ENCODE measurements at places on chromosomes 5 and 9.

- no peak for DNase-seq
These were observed 64.6 kb downstream of the NEURL1B start for GRCh38 chr5:172705576-172706084.

- no peak for DNase-seq
These were observed 44.4 kb downstream of the SLC12A7 start for GRCh38 chr5:1067141-1068121.

GRCh38 chr5:146365618-146366017 lies 27.0 kb downstream of the POU4F3 start:
- DNase-seq, result no peak

- DNase-seq, result no peak
These were observed 214.6 kb upstream of the C9orf72 start for GRCh38 chr9:27787891-27788290.

- DNase-seq, result no peak
These were observed 545.8 kb upstream of the CDH10 start for GRCh38 chr5:25190521-25191000.

DNA sequence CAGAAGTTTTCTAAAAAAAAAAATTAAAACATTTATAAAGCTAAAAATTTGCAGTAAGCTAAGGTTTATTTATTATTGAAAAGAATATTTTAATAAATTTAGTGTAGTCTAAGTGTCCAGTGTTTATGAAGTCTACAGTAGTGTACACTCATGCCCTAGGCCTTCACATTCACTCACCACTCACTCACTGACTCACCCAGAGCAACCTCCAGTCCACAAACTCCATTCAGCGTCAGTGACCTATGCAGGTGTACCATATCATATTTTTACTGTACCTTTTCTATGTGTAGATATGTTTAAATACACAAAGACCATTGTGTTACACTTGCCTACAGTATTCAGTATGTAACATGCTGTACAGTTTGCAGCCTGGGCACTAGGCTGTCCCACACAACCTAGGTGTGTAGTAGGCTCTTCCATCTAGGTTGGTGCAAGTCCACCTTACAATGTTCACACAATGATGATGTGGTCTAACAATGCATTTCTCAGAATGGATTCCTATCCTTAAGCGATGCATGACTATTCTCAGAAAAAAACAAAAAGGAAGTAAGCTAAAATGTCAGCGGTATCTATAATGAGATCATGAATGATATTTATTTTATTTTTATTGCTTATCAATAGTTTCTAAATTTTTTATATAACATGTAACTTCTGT lies 336.7 kb downstream of the AGTPBP1 start:
- no peak for DNase-seq

GRCh38 chr9:69297300-69297980 lies 27.6 kb upstream of the ENTREP1 start:
- DNase-seq, result no peak

DNA sequence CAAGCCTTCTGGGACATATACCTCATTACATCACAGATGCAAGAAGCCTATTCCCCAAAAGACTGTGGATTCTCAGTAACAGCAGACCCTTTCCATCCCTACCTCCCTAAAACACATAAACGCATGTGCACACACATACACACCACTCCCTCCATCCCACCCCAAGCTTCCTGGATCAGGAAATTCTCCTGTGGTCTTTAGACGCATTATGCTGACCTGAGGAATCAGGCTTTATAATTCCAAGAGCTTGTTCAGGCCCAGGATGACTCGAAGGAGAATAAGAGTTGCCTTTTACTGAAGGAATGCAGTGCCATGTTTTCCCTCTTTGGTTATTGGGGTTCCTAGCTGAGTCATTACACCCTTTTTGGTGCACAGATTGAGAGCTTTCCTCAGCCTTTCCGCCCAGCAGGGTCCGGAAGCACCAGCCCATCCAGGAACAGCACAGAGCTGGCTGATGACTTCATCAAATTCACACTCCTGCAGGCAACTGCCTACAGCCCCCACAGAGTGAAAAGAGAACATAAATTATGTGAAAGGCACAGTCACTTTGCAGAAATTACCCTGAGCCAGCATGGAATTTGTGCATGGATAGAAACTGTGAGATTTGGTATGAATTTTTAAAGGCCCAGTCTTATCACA lies 385.0 kb upstream of the TRPC7 start:
- no peak for DNase-seq

DNA sequence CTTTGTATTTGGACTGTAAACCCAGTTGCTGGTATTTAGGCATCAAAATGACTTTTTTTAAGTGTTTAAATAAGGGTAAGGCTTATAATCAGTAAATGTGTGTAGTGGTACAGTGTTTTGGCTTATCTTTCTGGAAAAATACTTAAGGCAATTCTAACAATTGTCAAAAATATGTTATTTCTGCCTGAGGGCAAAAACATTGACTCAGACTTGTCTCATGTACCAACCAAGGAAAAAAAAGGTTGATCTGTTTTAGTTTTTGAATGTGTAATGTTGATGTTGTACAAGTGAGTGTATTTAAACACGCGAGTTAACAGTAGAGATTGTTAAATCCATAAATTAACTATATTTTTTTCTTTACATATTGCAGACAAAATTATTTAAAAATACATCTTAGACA lies 277.8 kb upstream of the TYRP1 start:
- no peak for DNase-seq

DNA sequence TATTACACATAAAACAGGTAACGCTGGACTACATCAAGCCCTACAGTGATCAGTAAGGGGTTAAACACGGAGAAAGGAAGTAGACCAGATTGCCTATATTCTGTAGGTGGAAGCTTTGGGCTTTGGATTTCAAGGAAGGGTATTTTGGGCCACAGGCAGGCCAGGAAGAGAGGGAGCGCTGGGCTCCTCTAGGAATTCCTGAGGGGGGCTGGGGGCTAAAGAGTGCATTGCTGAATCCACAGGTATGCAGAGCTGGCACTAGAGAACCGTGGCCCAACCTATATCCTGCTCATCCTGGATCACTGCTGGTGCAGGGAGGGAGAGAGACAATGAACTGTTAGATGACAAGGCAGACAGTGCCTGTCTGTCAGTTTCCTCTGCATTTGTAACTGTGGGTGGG lies 367.1 kb downstream of the CSNK1G3 start:
- DNase-seq, result no peak

- DNase-seq, result no peak
These were observed 70.4 kb upstream of the FCN1 start for GRCh38 chr9:134987906-134988700.

- DNase-seq, result no peak
These were observed 170.4 kb downstream of the SYK start for GRCh38 chr9:90972057-90972456.

DNA sequence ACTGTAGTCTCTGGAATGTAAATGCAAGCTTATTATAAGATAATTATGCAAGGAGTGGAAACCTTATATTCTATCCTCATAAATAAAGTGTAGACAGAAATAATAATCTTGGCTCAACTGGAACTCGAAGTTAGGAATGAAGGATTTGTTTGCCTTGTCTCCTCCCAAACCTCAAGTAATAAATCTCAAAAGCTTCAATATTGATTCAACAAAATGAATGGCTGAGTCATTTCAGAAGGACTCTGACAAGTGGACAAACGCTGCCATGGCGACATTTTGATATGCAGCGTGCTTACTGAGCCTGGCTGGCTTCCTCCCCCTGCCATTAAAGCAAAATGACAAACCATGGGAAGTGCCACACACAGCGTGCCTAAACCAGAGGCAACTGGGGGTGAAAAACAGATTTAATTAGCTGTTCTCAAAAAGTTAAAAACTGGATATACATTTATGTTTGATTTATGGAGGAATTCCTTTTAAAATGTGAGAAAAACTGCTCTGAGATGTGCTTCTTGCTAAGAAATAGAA lies 10.5 kb upstream of the ADGRV1 start:
- DNase-seq, result no peak

DNA sequence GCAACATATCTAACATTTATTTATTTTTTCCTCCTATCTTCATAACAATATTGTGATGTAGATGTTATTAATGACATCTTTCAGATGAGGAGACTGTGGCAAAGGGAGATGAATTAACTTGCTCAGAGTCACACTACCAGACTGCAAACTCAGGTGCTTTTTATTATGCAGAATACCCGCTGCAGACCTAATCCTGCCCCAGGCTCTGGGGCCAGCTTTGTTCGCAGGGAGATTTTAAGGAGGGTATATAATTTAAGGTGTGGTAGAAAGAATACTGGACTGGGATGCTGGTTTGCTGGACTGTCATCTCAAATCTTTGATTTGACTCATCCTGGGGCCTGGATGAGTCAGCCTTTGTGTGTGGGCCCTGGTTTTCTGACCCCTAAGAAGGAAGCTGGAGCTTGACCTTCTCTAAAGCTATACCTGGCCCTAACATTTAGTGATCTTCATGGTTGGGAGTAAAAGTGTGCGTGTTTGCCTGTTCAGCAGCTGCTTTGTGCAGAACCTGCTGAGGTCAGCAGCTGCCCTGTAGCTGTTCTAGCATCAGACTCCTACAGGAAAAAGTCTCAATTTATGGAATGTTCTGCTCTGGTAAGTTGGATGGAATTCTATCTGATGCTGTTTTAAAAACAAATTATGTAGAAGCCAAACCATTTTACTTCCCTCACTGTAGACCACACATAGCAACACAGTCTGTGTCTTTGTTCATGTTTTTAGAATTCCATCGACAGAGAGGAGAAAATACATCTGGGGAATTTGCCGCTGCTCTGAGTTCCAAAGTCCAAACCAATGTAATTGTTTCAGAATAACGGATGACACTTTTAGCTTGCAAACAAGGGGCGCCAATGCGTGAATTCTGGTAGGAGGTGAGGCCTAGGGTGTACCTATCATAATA lies 4.5 kb downstream of the SLC36A1 start:
- no peak for DNase-seq

GRCh38 chr9:89839449-89839848 lies 234.6 kb downstream of the GADD45G start:
- no peak for DNase-seq

DNA sequence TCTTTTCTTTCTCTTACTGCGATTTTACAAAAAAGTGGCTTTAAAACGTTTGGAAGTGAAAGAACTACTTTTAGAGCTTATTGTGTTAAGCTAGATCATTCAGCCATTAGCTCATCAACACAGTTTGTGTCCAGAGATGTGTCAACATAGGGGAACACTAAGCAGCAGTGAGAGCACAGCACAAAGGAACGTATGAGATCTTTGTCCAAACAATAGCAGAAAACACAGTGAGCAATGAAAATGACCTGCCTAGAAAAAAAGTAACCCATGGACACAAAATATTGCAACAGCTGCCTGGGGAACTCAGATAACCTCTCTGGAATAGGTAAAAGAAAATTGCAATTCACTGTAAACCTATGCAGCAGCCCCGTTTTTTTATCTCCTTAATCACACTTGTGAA lies 372.5 kb downstream of the ARHGEF28 start:
- DNase-seq, result no peak

DNA sequence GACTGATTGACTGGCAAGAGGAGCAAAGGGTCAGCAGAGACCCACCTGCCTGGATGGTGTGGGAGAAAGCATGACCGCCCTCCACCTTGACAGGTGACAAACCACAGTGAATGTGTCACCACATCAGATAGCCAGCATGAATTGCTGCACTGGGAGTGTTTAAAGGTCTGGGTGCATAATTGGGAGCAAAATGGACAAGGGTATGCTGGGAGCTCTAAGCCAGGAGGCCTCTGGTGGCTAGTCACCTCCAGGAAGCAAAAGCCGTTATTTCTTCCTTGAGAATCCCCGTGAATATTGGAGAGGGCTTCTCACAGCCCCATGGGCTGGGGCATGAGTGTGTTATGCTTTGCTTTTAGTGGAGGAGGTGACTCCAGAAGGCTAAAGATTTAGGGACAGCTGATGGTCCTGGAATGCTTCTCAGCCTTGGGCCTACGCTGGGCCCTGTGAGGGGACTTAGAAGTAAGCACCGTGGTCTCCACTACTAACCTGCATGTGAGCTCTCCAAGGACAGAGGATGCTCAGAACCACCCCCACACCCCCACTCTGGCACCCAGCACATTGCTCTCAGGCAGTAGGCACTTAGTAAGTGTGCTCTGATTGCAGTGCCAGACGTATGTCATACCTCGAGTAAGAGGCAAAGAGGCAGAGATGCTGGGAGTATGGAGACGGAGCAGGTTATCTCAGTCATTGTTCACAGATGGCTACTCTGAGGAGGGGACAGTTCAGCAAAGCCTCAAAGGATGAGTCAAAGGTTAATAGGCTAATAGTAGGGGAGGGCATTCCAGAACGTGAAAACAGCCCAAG lies 9.1 kb upstream of the IRF1 start:
- no peak for DNase-seq

DNA sequence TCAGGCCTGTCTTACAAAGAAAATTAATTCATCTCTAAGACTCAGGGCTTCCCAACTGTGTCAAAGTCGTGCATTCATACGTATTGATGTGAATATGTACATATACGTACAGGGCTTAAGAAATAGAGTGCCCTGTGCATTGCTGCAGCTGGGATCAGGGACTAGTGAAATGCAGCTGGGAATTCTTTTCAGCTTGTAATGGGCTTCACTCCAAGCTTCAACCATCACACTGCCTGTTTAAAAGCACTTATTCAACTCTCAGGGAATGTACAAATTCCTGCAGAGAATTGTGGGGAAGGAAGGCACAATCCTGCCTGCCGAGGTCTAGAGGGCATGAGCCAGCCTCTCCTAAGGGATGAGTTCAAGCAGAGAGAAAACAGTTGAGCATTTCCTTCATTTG lies 59.6 kb upstream of the MAN2A1 start:
- DNase-seq, result no peak

DNA sequence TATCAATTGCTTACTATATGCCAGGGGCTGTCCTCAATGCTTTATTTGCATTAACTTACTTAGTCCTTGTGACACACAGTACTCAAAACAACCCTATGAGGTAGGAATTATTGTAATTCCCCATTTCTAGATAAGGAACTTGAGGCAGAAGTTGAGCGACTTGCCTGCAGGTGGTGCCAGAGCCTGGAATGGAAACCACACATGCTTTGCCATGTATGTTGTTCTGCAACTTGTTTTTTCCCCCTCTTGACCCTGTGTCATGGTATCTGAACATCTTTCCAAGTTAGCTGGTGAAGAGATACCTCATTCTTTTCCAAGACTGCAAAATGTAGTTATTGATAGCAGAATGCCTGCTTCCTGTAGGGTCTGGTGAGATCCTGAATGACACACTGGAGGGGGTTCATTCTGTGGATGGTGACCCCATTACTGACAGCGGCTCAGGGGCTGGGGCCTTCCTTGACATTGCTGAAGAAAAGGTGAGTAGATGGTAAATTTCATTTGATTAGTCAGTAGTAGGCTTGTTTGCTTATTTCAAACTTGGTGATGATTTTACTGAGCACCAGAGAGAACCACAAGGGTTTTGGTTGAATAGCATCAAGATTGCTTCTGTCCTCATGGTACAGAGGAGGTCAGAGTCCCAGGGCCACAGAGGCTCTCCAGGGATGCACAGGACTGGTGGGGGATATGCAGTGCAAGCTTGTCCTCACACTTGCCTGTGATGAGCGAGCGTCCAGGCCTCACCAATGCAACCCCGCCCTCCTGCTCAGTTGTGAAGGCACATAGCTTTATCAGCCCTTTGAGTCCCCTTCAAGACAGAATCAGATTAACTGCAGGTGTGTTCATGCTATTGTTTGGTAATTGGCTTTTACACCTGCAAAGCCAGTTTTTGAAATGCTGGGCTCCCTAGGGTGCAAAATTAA lies 57.0 kb downstream of the COL15A1 start:
- DNase-seq, result peak; percentile 69

Data from Jurkat, Clone E6-1 (cell line).